Occipital lobe (tissue), 3 donors: ENCODE measurements at places on chromosomes 2 and 18. TPM values are rescaled to one million over a fixed set of nuclear protein-coding genes. Genes with fewer than 3 reads are reported as not detected.

The CCDC148 gene
- 25.7 TPM for total RNA-seq

The ALK gene
- 0.78 TPM for total RNA-seq

The CCDC178 gene
- 1.1 TPM for total RNA-seq

The REG1A gene
- not detected for total RNA-seq

The ASAP2 gene
- total RNA-seq: 31.0 TPM

The OST4 gene
- total RNA-seq: 132 TPM

The CLEC4F gene
- not detected for total RNA-seq

The LRRC30 gene
- not detected for total RNA-seq

The FMNL2 gene
- total RNA-seq: 114 TPM

The GALM gene
- total RNA-seq: 3.6 TPM

The ELOA2 gene
- not detected for total RNA-seq

The SLC30A3 gene
- total RNA-seq: 0.47 TPM

The GNAL gene
- total RNA-seq: 49.8 TPM

The AGXT gene
- total RNA-seq: not detected

The HOXD10 gene
- total RNA-seq: not detected

The HRH4 gene
- not detected for total RNA-seq

The MCFD2 gene
- total RNA-seq: 52.9 TPM

The SERPINB3 gene
- not detected for total RNA-seq

The SERPINB4 gene
- not detected for total RNA-seq

The ARHGEF33 gene
- 3.9 TPM for total RNA-seq

The CYP26B1 gene
- 3.1 TPM for total RNA-seq

The NMS gene
- total RNA-seq: not detected

The VWA3B gene
- 0.31 TPM for total RNA-seq

The ARMC9 gene
- total RNA-seq: 16.1 TPM

The MGAT4A gene
- 40.7 TPM for total RNA-seq

The ASTL gene
- total RNA-seq: not detected

The TRIM43 gene
- total RNA-seq: not detected

The IL36B gene
- total RNA-seq: not detected

The PLB1 gene
- 2.3 TPM for total RNA-seq

The GMPPA gene
- 7.5 TPM for total RNA-seq

The KIF5C gene
- total RNA-seq: 379 TPM

The MC5R gene
- total RNA-seq: 2.2 TPM

The PAX8 gene
- total RNA-seq: not detected

The GKN1 gene
- not detected for total RNA-seq
